ENCODE measurements at places on chromosomes 7 and 10.

DNA sequence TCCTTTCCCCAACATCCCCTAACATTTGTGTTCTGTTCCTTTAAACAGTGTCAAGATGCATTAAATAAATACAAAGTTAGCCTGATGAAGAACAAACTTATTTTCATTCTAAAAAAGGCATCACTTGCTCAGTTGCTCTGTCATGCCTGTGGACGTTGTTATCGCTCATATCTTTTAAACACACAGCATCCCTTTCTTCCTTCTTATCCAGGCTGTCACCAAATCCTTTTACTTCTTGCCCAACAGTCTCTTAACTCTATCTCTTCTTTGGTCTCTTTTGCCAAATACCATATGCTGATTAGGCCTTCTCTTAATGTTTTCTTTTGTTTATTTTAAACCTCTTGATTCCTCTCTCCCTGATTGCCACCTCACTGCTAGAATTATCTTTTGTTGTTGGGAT is 43.9 kb downstream of the DKK1 start:
- DNase-seq: no peak

DNA sequence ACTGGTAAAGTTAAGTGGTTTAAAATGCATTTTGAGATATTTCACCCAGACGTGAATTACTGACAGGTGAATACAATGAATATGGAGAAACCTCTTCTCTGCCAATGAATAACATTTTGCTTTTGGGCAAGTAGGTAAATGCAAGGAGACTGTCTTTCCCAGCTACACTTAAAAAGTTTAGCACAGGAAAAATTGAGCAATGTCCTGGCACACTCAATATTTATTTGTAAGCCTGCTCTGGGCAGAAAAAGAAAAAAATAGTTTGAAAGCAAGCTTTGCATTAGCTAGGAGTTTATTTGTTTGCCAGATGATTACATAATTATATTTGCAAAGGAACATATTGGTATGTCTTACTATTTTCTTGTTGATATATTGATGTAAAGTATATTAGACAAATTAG is 624.2 kb downstream of the ACTR3B start:
- no peak for DNase-seq

- no peak for DNase-seq
These were observed 96.2 kb downstream of the GLRX3 start for GRCh38 chr10:130232166-130233034.

DNA sequence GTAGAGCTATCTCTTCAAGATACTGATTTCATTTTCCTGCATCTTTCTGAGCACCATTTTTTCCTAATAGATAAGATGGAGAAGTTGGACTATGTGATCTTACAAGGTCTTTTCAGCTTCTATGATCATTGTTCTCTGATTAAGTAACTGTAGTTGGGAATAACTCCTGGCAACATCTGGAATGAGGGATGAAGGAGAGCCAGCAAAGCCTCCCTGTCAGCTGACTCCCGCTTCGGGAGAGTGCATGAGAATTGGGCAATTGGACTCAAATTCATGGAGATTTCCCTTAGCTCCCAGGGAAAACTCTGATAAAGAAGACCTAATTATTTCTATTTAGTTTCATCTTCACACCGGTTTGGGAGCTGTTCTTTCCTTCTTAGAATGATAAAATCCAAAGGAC is 146.1 kb downstream of the CCDC71L start:
- DNase-seq: no peak

DNA sequence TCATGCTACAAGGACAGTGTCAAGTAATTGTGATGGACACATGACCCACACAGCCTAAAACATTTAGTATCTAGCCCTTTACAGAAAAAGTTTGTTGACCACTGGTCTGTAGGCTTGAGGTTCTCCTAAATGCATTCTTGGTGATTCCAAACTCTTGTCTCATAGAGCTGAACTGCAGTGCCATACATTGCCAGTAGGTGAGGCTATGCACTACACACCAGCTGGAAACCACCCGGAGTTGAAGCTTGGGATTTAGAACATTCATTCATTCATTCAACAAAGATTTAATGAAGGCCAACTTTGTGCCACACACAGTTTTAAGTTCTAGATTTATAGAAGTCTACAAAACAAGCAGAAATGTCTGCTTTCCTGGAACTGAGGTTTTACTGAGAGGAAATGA is 77.3 kb upstream of the TCF7L2 start:
- DNase-seq: no peak

GRCh38 chr7:110375068-110375467 is 715.9 kb upstream of the LRRN3 start:
- DNase-seq: no peak

DNA sequence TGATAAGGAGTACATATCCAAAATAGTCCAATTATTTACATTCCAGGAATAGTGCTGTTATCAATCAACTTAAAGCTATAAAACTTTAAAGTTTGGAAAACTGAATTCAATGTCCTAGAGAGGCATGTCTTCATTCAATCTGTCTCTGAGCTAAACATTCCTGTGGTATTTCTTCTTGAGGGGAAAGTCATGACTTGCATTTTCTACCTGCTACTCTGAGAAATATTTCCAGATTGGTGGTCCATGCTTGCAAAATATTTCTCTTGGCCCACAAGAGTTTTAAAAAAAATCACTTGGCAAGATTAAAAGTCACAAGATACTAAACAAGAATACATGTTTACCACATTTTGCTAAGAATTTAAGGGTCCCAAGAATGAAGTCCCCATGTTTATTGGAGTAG is 63.6 kb upstream of the HGF start:
- no peak for DNase-seq

DNA sequence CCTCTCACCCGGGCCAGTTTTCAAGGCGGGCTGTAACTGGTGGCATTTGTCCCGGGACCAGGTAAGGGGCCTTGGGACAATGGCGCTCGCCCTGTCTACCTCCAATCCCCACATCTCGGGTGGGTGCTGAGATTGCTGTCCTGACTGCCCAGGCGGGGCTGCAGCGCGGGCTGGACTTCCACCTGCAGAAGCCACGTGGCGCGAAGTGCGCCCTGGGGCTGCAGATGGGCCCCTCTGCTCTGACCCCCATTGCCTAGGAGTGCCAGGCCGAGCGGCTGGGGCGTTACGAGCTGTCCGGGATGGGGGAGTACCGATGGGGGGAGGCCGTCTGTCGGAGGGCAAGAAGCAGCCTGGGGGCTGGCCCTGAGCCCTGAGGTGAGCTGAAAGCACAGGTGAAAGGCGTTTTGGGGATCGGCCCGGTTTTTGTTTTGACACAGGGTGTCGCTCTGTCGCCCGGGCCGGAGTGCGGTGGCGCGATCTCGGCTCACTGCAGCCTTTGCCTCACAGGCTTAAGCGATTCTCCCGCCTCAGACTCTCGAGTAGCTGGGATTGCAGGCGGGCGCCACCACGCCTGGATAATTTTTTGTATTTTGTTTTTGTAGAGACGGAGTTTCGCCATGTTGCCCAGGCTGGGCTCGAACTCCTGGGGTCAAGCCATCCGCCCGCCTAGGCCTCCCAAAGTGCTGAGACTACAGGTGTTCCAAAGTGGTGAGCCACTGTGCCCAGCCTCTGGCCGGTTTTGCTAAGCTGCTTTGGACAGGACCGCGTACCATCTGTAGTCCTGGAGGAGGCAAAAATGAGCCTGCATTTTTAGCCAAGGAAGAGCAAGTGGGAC is at the start of gene SFXN2:
SFXN2 (plus strand) TSS at position 16 of the 835 bp plus-strand sequence. CDS start 12,001 bp downstream, outside the sequence.
- DNase-seq: no peak

DNA sequence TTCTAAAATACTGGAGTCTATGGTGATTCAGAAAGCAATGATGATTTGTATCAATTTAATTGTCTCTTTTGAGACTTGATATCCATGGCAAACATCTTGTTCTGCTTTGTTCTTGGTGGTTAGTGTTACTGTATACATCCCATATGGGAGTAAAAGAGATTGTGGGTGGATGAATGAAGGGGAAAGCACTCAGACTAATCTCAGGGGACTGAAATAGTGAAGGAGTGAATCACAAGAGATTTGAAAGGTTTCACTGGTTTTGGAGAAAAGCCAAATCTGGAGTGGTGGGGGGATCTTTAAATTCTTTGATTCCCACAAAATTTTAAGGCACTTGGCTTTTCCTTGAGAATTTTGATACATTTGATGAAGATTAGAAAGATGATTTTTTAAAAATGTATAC is 369.4 kb downstream of the INHBA start:
- DNase-seq: peak; percentile 32
